T follicular helper cell (primary cell): ENCODE measurements at places on chromosomes 1 and 21.

- DNase-seq = no peak
Measured at GRCh38 chr1:90706437-90707362, 10.4 kb downstream of the BARHL2 start.

DNA sequence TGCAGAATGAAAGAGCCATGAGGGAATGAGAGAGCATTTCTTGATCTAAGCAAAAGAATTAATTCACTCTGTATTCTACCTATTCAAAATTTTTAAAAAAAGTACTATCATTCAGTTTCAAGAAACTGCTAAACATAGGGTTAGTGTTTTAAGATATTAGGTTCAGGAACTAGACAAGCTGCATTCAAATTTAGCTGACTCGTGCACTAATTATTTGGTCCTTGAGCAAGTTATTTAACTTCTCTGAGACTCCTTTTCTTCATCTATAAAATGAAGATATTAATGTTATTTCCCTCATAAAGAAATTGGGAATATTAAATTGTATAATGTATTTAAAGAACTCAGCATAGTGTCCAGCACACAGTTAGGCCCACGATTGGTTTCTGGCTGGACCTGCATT, 75.0 kb upstream of the USH2A start:
- DNase-seq = no peak

- no peak for DNase-seq
Measured at GRCh38 chr1:2874207-2874606, 72.7 kb upstream of the TTC34 start.

GRCh38 chr21:29077651-29078090, 4.2 kb upstream of the CCT8 start:
- no peak for DNase-seq

DNA sequence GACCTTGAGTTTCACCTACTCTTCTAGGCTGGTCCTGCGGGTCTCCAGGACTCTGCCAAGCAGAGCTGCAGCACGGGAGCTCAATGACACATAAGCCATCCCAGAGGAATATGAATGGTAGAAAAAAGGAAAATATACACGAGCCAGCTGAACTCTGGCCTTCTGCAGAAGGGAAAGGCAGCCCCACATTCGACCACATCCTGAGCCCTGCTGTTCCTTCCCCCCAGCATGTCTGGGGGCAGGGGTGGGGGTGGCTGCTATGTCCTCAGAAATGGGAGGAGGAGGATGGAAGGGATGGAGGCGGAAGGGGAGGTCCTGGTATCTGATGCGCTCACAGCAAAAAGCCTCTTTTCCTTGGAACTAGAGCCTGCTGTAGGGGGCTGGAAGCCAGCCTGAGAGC, 12.1 kb upstream of the KDF1 start:
- no peak for DNase-seq

DNA sequence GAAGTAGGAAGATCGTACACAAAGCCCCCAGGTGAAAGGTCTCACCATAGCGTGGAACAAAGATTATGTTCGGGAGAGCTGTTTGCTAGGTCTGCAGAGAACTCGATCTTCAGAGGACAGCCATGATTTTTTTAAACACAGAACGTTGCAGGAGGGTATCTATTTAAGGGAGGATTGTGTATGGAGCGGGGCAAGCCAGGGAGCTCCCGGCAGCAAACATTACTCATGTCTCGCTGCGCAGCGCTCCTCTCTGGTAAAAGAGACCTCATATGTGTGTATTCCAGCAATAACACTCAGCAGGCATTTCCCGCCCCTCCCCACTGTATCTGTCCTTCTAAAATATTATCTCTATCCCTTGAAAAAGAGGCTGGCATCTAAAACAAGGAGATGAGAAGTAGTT, 2.7 kb downstream of the GLIS1 start:
- DNase-seq = no peak

DNA sequence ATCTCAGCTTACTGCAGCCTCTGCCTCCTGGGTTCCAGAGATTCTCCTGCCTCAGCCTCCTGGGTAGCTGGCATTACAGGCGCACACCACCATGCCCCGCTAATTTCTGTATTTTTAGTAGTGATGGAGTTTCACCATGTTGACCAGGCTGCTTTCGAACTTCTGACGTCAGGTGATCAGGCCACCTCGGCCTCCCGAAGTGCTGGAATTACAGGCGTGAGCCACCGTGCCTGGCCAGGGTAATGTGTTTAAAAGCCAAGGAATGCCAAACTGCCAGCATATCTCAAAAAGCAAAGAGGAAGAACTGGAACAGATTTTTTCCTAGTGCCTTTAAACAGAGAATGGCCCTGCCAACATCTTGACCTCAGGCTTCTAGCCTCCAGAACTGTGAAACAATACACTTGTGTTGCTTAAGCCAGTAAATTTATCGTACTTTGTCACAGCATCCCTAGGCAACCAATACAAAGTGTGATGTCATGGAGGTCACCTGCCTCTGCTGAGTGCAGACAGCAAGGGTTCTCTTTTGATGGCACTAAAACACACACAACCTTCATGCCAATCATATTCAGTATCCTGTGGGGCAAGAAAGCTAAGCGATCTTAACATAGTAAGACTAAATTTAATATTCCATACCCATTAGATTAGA, 858.3 kb upstream of the TMPRSS15 start:
- no peak for DNase-seq

DNA sequence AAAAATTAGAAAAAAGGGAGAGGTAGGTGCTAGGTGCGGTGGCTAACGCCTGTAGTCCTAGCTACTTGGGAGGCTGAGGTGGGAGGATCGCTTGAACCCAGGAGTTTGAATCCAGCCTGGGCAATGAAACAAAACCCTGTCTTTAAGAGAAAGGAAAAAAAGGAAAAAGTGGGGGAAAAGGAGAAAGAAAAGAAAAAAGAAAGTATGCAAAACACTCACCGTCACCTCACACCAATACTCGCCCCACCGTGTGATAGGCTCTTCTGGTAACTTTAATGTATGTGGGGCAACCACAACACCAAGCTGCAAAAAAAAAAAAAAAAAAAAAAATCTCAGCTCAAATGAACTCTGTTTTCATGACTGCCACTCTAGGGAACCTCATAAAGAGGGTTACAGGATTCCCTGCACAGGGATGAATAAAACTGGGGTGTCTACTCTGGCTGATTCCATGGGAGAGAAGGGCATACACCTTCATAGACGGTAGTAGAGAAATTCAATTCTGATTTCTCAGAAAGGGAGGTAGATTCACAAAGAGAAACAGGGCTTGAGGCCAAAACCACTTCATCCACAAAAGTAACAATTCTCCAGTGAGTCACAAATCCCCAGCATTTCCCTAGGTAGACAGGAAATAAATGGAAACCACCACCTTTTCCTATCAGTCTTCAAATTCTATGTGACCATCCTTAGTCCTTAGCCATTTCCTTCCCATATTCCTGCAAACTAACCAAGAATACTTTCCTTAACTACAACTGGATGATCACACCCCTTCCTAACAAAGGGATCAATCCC, 2.5 kb downstream of the MRPL9 start:
- DNase-seq = no peak

- DNase-seq = no peak
Measured at GRCh38 chr1:216193839-216194443, 229.3 kb downstream of the USH2A start.

- DNase-seq = no peak
Measured at GRCh38 chr1:167718914-167719691, 2.7 kb upstream of the MPZL1 start.

DNA sequence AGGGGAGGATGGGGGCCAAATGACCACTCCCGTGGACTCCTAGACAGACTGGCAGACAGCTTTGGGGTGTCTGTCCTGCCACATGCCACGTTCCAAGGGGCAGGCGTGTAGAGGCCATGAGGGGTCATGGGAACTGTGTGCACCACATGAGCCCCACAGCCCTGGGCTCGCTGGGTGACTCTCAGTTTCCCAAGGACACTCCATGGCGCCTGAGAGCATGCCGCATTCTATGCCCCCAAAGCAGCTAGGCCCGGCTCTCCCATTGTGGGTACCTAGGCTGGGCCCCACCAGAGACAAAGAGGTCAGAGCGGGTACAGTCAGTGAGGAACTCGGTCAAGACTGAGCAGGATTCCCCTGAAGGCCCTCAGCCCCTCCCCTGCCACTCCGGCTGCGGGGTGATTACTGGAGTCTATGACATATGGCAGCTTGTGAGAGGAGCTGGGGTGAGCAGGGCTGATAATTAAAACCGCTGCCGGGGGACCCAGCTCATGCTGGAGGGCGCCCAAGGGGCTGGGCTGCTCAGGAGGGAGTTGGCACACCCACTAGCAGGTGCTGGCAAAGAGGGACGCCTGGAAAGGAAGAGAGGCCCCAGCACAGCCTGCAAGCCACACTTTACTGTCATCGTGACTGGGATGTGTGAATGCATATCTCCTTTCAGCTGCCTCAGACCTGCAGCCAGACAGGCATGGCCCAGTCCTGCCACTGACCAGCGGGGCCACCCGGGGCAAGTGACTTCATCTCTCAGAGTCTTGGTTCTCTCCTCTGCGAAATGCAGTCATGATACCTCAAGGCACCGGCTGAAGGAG, 8.4 kb downstream of the LRP8 start:
- no peak for DNase-seq

DNA sequence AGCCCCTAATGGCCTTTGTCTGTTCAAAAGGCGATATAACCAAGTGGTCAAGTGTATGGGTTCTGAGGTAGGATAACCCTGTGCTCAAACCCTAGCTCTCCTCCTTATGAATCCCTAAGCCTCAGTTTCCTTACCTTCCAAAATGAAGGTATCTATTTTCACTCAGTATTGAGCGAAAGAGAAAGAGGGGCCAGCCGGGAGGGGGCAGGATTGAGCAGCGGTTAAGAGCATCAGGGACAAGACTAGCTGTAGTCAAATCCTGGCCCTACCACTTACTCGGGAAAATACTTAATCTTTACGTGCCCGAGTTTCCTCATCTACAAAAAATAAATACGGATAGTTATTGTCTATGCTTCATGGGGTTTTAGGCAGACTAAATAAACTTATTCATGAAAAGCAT, 25.7 kb downstream of the LY9 start:
- no peak for DNase-seq

DNA sequence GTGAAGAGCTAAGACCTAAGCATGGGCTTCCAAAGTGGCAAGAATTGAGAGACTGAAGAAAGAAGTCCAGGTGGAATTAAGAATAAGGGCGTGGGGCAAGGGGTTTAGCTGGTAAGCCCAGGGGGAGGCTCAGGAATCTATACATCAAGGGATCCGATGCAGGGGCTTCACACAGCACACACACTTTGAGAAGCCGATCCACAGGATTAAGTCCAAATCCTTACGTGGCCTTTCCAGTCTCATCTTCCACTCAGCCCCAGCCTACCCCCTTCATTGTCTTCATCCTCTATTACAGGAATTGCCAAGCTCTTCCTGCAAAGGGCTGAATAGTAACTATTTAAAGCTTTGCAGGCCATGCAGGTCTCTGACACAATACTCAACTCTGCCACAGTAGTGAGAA, 101.3 kb downstream of the TGFBR3 start:
- DNase-seq = no peak

GRCh38 chr1:18874600-18874999, 15.1 kb upstream of the TAS1R2 start:
- DNase-seq = no peak
